G401 (cell line): ENCODE measurements at places on chromosomes 2 and 18. TPM values are rescaled to one million over a fixed set of nuclear protein-coding genes. Genes with fewer than 3 reads are reported as not detected.

DNA sequence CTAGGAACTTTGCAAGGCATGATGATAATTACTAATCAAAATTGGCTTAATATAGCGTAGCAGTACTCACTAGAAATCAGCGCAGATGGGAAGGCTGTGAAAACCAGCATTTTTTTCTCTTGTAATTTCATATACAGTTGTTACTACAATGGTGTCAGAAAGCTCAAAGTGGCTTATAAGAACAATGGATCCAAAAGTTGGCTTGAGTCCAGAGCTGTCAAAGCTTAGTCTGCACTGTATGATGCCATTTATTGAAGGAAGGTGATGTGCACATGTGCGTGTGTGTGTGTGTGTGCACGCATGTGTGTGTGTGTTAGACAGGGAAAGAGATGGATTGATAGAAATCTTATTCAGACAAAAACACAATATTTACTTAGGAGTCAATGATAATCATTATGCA lies 341.3 kb downstream of the TGIF1 start:
- no peak for DNase-seq

GRCh38 chr2:180776921-180777320 lies 203.5 kb upstream of the UBE2E3 start:
- no peak for DNase-seq

GRCh38 chr18:11020877-11021414 lies 128.4 kb downstream of the PIEZO2 start:
- DNase-seq = no peak

DNA sequence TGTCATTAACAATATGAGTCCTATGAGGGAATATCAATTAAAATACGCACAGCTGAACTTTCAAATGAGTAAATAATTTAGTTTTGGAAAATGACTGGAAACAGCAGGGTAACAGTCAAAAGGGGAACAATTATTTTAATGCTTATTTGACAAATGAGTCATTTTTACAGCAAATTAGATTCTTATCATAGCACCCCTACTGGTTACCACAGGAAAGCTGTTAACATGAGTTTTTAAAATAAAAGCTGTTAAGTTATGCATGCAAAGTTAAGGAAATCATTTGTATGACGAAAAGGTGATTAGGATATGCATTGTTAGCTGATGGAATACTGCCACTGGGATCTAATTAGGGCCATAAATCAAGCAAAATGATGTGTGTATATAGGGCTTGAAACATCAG lies 435.1 kb upstream of the MEIS1 start:
- DNase-seq = no peak

- DNase-seq = no peak
Observed at GRCh38 chr2:74216642-74217041, 18.2 kb downstream of the MTHFD2 start.

GRCh38 chr2:38474715-38475566 lies 97.9 kb upstream of the ATL2 start:
- no peak for DNase-seq

GRCh38 chr2:214747992-214748391 lies 61.5 kb downstream of the BARD1 start:
- DNase-seq = no peak

GRCh38 chr2:192579965-192580700 lies 385.4 kb upstream of the TMEFF2 start:
- no peak for DNase-seq

DNA sequence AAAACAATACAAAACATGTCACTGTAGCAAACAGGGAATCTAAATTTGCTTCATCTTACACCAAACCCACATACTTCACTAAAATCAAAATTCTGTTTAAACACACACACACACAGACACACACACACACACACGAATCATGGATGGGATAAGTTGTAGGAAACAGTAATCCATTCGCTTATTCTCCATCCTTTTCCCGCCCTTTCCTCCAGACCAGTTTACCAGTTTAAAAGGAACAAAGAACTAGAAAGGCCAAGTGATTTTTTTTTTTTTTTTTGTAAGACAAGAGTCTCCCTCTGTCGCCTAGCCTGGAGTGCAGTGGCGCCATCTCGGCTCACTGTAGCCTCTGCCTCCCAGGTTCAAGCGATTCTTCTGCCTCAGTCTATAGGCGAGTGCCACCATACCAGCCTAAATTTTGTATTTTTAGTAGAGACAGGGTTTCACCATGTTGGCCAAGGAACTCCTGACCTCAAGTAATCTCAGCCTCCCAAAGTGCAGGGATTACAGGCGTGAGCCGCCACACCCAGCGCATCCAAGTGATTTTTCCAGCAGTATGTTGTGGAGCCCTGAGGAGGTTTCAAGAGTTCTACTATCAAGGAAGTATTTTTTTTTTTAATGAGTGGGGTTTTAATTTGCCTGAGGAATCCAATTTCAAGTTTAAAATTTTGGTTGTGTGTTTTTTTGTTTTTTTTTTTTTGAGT lies 5.7 kb downstream of the PSME4 start:
- no peak for DNase-seq

DNA sequence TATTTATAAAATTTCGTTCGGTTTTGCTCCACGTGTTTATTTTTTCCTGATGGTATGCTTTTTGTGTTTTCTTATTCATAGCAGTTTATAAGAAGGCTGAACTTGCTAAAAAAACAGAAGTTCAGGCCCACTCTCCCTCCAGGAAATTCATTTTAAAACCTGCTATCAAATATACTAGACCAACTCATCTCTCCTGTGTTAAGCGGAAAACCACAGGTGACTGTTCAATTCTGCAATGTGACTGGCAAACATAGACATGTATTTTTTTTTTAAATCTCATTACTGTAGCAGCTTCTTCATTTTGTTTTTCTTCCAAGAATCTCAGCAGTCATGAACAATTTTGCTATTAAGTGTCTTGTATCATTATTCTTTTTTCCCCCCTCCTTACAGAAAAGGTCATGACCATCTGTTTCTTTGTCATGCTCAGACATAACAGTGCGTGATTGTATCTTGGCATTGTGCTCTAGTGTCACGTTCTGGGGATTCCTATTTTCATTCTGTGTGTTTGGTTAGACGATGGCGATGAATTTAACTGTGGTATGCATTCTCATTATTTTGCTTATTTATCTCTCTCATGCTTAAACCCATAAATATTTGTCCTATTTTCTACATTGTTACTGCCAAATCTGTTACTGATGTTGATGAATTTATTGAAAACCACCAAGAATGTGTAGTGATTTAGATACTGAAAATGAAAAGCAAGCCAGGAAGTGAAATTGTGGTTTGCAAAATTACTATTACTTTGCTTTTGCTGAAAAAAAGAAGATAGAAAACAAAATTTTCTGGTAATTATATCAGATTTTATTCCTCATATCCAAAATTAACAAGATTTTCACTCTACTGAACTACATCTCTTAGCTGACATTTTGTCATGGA lies 74.6 kb upstream of the UNC80 start:
- DNase-seq = no peak

GRCh38 chr18:58321986-58322385 lies 278.0 kb downstream of the NEDD4L start:
- DNase-seq = peak; percentile 88

DNA sequence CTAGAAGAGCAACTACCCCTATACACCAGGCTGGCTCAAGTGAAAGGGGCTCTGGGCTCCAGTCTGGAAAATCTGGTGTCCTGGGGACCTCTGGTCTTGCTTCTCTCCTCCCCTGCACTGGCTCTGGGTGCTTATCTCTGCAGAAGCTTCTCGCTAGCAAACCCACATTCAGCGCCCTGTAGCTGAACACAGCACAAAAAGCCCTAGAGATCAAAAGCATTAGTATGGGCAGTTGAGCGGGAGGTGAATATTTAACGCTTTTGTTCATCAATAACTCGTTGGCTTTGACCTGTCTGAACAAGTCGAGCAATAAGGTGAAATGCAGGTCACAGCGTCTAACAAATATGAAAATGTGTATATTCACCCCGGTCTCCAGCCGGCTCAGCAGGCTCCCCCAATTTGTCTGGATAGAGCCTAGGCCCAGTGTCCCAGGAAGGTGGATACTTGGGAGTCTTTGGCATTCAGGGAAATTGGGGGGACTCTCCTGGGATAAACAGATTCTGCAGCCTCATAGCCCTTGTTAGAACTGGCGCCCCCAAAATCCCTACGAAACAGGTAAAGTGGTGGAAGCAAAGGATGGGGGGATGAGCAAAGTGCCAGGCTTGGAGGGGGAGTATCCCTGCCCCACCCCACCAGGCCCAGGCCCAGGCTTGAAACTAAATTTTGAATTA lies 2.5 kb upstream of the HOXD4 start:
- no peak for DNase-seq

- no peak for DNase-seq
Observed at GRCh38 chr18:42011053-42011452, 56.0 kb downstream of the PIK3C3 start.

GRCh38 chr2:86500325-86501083 lies 59.3 kb downstream of the KDM3A start:
- DNase-seq = no peak

GRCh38 chr18:55997151-55997561 lies 409.2 kb upstream of the TCF4 start:
- no peak for DNase-seq

DNA sequence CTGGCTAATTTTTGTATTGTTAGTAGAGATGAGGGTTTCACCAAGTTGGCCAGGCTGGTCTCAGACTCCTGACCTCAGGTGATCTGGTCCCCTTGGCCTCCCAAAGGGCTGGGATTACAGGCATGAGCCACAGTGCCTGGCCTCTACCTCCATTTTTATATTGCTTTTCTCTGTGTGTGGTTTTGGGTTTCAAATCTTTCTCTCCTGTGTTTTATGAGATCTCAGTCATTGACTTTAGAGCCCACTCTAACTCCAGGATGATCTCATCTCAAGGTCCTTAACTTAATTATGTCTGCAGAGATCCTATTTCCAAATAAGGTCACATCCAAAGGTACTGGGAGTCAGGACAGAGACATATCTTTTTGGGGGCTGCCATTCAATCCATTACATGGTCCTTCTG lies 24.7 kb downstream of the ARL4C start:
- no peak for DNase-seq

DNA sequence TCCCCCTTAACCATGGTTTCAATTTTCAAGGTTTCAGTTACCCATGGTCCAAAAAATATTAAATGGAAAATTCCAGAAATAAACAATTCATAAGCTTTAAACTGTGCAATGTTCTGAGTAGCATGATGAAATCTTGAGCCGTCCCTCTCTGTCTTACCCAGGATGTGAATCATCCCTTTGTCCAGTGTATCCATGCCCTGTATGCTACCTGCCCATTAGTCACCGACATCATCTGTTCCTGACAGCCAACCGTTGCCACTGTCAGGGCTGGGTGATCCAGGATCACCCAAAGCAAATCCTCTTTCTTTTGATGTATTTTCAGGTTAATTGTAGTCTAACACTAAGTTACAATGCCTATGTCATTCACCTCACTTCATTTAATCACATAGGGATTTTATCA lies 15.7 kb upstream of the OLA1 start:
- DNase-seq = no peak

GRCh38 chr2:109244750-109245382 lies 115.9 kb downstream of the SH3RF3 start:
- DNase-seq = no peak

- DNase-seq = no peak
Observed at GRCh38 chr2:190110131-190110530, 47.6 kb upstream of the MSTN start.

GRCh38 chr2:240931319-240931949 lies 25.3 kb downstream of the CROCC2 start:
- no peak for DNase-seq

SDC1 gene
- total RNA-seq = 37.4 and 45.5 TPM in 2 replicates

GALNT14 gene
- 0.43 TPM in 1 of 2 replicates, not detected in the other for total RNA-seq

ANKRD53 gene
- 0.54 TPM in 1 of 2 replicates, not detected in the other for total RNA-seq

AAMP gene
- total RNA-seq = 128 and 217 TPM in 2 replicates

IDH1 gene
- total RNA-seq = 440 and 536 TPM in 2 replicates

DGUOK gene
- total RNA-seq = 57.2 and 68.9 TPM in 2 replicates

C2orf15 gene
- total RNA-seq = 2.4 TPM in 1 of 2 replicates, not detected in the other

PCARE gene
- total RNA-seq = not detected in 2 replicates

LRATD1 gene
- not detected in 2 replicates for total RNA-seq

LIMS2 gene
- 1.8 and 5.8 TPM in 2 replicates for total RNA-seq

MARS2 gene
- 9.9 and 13.4 TPM in 2 replicates for total RNA-seq

GPD2 gene
- 5.7 and 9.9 TPM in 2 replicates for total RNA-seq

SIGLEC15 gene
- not detected in 2 replicates for total RNA-seq

ZNF532 gene
- total RNA-seq = 19.5 and 21.9 TPM in 2 replicates

TTC39C gene
- 3.1 and 4.1 TPM in 2 replicates for total RNA-seq

FLACC1 gene
- total RNA-seq = 0.24 and 1.5 TPM in 2 replicates

FHL2 gene
- total RNA-seq = 54.6 and 70.4 TPM in 2 replicates
